Activated CD4-positive, alpha-beta T cell treated with anti-CD3 and anti-CD28 coated beads, Interleukin-2, Interleukin-4, amounts not matched to agents 100 ng/mL and 50 ng/mL, durations not matched to agents 16 hours and 8 hours (primary cell): ENCODE measurements at places on chromosomes 11 and 22.

- DNase-seq: no peak
Measured at GRCh38 chr22:16960884-16961249, 47.2 kb downstream of the GAB4 start.

- DNase-seq: no peak
Measured at GRCh38 chr11:29452146-29452545, 564.7 kb downstream of the KCNA4 start.

GRCh38 chr22:37803639-37804351, 3.9 kb upstream of the GCAT start:
- no peak for DNase-seq

GRCh38 chr11:121654259-121654842, 201.6 kb upstream of the SORL1-AS1 start:
- no peak for DNase-seq

DNA sequence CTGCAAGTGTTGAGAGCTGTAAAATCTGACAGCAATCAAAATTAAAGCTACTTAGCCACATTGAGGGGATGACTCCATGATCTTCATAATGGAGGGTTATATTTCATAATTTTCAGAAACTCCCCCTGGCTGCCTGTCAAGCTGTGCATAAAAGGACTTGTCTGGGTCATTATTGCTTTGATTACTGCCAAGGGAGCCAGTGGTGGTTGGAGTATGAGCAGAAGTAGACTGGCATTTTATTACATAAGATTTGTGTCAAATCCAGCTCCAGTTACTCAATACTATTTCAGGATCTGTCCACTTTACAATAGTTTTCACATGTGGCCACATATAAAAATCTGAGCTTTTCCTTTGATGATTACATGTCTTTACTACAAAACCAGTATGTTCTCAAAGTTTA, 108.9 kb upstream of the SLC5A12 start:
- DNase-seq: no peak
